ENCODE measurements at places on chromosomes 5 and 9.

DNA sequence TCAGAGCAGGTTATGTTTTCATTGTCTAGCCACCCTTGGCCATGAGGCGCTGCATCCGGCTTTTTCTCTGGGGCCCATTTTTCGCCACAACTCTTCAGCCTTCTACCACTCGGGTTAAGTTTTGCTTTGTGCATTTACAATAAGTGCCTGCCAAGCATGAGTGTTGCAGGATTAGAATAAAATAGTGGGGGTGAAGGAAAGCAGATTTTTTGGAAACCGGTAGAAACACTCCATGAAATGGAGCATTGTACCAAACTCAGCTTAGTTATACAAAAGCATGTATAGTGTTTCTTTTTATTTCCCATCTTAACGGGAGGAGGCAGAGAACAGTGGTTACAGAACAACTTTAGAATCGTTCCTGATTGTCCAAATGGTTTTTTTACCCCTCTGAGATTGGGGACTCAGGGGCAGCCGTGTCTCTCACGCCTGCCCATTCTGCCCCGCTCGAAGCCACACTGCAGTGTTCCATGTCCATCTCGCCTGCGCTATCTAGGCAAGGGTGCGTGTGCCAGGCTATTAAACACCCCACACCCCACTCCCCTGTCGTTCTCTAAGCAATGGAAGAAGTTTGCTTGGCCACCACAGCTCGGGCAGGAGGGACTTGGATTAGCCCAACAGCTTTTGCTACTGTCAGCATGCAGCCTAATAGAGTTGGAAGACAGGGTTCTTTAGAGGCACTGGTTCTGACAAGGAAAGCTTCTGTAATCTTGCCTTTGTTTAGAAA is 268.8 kb upstream of the WWC1 start:
- DNase-seq: no peak

DNA sequence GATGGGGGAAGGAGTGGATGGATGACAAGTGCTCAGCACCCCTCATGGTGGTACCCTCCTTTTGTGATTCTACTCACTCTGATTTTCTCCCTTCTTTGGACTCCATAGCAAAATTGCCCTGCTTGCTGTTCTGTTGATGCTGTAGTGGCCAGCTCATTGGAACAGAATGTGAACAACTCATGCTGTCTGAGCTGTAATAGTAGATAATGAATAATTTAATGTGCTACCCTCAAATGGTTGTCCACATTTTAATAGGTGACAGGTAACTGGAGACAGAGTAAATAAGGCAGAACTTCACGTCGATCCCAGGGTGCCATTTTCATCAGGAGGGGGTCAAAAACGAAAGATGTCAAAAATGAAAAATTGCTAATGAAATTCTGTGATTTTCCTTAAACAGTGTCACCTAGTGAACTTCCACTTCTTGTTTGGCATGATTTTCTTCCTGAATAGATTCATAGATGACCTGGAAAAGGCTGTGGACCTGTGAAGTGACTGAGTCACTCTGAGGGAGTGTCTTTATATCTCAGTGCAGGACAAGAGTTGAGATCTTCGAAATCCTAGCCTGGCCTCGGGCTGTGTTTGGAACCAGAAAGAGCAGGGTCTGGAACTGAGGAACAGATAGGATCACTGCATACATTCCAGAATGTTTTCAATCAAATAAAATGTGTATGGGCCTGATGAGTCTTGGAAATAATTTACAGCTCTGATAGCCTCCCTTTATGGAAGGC is 270.2 kb downstream of the PSAT1 start:
- DNase-seq: peak; percentile 60

GRCh38 chr9:120980951-120981350 is 54.4 kb upstream of the TRAF1 start:
- DNase-seq: no peak

DNA sequence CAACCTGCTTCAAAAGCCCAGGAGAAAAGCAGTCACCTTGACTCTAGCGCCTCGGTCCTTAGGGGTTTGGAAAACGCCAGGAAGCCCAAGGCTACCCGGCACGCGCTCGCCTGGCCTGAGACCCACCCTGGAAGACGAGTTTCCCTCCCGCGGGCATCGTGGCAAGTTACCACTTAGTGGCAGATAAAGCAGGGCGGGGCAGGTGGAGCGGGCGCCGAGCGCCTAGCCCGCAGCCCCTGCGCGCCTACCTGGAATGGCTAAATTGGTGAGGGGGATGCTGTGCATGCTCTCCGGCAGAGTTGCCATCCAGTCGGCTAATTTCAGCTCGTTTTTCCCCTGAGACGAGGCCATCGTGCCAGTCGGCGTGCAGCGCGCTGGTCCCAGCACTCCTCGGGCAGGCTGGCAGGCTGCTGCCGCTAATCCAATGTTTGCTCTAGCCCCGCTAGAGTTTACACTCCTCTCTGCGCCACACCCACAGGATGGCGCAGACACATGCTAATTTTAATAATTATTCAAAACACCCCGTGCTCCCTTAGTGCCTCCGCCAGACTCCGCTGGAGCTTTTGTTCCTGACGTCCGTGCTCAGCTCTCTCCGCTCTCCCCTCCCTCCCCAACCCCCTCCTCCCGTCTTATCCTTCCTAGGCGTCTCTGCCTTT is at the start of gene PLCXD3:
Gene PLCXD3 (minus strand): TSS at position 426 of the 656 bp plus-strand sequence. CDS start 75 bp downstream, at position 351.
- DNase-seq: no peak

DNA sequence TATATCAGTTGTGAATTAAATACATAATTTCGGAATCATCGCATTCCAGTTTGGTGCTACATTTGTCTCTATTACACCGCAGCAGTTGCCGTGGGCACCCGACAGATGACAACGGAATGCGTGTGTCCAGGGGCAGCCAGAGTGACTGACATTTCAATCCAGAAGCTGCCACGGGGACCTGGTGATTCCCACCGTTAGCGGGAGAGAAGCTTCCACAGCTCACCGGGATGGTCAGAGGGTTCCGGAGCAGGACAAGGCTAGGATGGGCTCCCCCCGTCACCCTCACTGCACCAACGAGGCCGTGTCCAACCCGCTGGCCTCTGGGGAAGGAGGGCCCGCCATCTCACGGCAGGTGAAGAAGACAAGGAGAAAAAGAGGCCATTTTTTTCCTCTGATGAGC is 86.8 kb downstream of the GTF3C4 start:
- no peak for DNase-seq

DNA sequence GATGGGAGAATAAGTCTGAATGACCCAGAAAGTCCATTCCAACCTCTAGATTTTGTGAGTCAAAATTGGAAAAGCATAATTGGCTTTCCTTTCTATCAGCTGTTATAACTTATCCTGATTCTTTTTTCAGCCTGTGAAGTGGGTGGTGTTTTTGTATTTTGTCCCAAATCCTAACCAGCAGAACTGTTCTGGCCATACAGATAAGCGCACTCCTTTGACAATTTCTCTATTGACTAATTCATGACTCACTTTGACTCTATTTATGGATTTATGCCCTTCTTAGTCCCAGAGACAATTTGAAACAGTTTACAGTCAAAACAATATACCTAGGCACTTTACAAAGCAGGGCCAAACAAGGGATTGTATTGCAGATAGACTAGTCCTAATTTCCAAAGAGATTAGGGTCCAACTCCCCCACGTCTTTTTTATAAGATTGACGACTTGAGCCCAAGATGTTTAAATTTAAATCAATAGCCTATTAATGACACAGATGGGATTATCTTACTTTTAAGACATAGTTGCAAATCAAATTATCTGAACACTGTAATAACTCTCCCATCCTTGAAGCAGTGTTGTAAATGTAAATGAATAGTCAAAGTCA is 301.7 kb upstream of the SEMA6A start:
- DNase-seq: no peak

DNA sequence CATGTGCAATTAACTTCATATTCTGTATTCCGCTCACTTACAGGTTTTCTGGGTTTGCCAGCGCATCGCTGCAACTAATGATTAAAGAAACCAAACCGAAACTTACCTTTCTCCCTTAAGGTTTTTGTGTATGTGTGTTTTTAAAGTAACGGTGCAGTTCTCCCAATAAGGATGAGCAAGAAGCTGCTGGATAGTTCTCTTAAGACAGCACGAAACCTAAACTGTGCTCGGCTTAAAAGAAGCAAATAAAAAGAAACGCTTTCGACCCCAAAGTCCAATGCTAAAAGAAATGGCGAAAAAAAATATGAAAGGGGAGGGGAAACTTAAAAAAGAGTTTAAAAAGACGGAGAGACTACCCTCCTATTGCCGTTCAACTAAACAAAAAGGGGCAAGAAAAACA is 340 bp downstream of the ELAVL2 start:
- no peak for DNase-seq

- no peak for DNase-seq
Measured at GRCh38 chr5:6222899-6223298, 155.4 kb downstream of the MED10 start.

DNA sequence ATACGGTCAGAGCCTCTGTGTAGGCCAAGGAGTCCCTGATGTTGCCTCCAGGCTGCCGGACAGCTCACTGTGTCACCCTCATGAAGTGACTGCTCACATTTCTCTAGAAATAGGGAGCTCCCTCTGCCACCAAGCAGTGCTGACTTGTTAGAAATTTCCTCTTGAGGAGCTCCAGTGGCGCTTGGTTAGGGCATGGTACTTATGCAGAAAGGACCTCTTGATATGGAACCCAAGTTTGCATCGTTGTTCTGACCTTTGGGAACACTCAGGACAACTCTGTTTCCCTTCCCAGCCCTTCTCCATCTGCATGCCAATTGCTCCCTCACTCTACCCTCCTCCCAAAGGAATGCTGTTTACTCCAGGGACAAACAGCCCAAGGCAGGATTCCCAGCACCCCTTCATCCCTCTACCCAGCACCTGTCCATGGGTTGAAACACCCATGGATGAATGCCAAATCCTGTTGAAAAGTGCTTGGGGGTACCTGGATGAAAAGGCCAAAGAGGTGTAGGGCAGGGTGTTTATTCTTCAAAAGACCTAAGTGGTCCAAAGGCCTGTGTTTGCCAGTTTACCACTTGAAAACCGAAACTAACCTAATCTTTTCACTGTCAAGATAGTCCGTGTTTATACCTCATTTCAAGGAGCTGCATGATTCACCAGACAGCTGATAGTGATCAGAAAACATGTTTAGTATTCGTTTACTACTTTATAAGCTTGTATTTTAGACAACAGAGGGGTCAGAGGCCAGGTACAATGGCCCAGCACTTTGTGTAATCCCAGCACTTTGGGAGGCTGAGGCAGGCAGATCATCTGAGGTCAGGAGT is 51.1 kb downstream of the KLF4 start:
- DNase-seq: peak; percentile 12

DNA sequence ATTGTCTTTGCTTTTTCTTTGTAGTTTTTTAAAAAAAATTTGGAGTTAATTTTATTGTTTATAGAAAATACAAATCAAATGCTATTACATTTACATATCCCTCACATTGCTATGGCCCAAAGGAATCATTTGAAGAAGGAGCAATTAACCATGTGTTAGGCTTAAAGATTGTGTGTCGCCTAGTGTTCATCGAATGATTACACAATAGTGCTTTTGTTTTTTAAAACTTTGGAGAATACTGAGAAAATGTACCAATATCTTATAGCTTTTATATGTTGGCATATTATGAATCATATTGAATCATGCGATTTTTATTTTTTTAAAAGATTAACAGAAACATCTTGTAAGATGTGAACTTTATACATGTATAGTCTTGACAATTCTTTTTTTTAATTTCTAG is 21.7 kb downstream of the SLC30A5 start:
- DNase-seq: no peak

DNA sequence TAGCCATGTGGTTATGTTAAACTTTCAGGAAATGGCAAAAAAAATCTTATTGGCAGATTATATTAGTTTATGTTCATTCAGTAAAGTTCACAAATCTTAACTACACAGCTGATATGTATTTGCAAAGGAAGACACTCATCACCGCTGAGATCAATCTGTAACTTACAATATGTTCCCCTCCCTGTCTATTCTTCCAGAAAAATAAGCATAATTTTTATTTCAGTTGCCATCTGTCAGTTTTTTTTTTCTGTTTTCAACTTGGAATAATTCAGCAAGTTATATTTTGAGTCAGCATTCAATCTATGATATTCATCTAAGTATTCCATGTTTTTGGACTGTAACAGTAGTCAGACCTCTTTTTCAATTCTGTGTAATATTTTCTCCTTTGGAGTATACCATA is 1019.9 kb upstream of the PTPRD start:
- DNase-seq: no peak

DNA sequence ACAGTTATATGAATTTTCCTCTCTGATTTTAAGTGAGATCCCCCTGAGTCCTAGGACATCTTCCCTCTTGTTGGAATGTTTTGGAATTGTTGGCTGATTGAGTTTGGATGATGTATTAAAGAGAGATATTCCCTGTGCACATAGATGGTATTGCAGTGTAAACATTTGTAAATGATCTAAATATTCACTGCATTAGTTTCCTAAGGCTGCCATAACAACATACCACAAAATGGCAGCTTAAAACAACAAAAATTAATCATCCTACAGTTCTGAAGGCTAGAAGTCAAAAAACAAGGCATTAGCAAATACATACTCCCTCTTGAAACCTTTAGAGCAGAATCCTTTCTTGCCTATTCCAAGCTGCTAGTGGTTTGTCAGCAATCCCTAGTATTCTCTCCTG is 38.0 kb upstream of the MROH2B start:
- peak; percentile 50 for DNase-seq

DNA sequence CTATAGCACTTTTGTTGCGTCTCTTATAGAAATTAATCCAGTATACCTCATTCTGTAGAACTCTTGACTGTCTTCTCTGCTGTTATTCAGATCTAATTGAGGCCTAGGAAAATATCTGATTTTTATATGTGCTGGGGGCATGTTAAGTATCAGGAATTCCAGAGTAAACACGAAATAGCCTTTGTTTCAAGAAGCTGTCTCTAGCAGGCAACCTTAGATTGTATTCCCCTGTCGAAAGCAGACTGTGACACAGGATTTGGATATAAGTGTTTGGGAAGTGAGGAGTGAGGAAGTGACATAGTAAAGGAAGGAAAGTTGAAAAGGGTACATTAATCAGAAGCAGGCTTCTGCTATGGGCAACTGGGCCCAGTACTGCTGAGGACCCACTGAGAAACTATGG is 72.1 kb upstream of the RASA1 start:
- peak; percentile 33 for DNase-seq

- DNase-seq: no peak
Measured at GRCh38 chr5:4191041-4191440, 595.4 kb downstream of the IRX1 start.

- DNase-seq: peak; percentile 23
Measured at GRCh38 chr9:110828264-110828663, 159.7 kb downstream of the MUSK start.

- DNase-seq: no peak
Measured at GRCh38 chr9:71766663-71767062, 1.6 kb downstream of the CEMIP2 start.

GRCh38 chr9:33932078-33932807 is 115.3 kb downstream of the UBE2R2 start:
- no peak for DNase-seq

- no peak for DNase-seq
Measured at GRCh38 chr9:81599837-81600236, 89.5 kb downstream of the TLE1 start.

- DNase-seq: no peak
Measured at GRCh38 chr5:31706186-31706585, 67.3 kb downstream of the PDZD2 start.

DNA sequence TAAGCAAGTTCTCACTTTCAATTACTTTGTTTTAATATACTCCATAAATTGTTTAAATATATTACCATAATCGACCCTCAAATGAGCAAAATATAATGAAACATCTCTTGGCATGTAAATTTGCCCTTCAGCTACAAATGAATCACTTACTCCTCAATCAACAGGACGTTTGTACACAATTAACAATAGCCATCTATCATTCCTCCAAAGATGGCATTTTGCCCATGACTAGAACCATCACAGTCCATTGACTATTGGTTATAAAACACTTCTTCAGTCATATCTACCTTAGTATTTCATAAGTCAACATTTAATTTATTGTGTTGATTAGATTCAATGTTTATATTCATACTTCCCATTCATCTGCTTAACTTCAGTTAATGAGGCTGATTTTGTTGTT is 127.2 kb downstream of the CTNND2 start:
- no peak for DNase-seq

All from EL (cell line).